ENCODE measurements at places on chromosomes 2 and 18.
A peak's percentile ranks its signal among the peaks of the same experiment; 100 is the strongest.

DNA sequence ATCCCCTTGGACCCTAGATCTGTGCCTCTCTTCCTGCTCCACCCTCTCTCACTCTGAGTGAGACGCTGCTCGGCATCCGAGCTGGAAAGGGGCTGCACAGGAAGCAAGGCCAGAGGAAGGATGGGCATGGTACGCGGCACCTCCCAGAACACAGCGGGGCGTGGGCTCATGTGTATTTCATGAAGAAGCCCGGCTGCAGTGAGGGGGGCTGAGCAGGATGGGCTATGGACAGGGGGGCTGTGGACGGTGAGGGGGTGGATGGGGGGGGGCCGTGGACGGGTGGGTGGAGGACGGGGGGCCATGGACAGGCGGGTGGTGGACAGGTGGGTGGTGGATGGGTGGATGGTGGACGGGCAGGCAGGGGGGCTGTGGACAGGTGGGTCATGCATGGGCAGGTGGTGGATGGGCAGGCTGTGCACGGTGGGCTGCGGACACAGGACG, 28.5 kb downstream of the SLC66A2 start:
- no peak for DNase-seq

DNA sequence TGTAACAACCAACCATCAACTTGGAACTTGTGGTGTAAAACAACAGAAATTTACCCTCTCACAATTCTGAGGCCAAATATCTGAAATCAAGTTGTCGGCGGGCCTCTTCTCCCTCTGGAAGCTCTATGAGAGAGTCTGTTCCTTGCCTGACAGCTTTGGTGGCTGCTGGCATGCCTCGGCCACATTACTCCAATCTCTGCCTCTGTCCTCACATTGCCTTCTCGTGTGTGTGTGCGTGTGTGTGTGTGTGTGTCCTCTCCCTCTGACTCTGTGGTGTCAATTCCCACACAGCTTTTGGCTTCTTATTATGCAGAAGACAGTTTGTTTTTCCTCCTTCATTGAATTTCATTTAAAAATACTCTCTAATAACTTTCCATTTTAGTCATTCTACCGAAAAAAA, 50.4 kb downstream of the ZDBF2 start:
- DNase-seq, result no peak

GRCh38 chr2:212975333-212975732, 176.1 kb downstream of the IKZF2 start:
- no peak for DNase-seq

DNA sequence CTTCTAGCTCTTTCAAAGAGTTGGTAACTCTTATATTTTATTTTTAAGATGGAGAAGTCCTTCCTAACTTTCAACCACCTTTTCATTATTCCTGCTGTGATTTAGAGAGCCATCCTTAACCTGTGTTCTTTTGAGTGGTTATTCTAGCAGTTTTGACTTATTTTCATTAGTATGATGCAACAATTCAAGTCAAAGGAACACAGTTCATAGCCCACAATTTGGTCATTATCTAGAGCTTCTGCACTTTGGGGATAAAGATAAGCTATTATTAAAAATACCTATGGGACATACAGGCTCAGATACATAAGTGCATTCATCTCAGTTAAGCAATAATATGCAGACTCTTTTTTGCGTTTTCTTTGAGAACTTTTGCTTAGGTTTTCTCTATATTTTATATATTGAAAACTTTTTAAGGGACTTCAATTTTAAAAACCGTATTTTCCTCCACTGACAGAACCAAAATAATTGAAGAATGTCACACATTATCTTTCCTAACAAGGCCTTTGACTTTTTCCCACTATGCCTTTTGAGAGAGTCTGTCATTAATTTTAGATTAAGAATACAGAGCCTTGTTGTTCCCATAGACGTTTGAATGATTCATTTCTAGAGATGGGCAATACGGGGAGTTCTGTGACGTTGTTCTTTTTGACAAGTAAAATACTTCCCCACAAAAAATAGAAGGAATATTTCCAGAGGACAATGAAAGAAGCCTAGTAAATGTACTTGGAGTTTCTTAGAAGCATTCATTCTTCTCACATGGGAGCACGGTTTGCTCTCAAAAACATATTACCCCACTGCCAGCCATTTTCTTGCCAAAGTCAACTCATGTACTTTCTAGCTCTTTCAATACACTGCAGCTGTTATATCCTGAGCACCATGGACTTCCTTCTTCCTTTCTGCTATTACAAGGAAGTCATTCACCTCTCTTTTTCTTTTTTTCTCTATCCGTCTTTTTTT, 42.9 kb upstream of the RASGRP3 start:
- DNase-seq, result no peak

DNA sequence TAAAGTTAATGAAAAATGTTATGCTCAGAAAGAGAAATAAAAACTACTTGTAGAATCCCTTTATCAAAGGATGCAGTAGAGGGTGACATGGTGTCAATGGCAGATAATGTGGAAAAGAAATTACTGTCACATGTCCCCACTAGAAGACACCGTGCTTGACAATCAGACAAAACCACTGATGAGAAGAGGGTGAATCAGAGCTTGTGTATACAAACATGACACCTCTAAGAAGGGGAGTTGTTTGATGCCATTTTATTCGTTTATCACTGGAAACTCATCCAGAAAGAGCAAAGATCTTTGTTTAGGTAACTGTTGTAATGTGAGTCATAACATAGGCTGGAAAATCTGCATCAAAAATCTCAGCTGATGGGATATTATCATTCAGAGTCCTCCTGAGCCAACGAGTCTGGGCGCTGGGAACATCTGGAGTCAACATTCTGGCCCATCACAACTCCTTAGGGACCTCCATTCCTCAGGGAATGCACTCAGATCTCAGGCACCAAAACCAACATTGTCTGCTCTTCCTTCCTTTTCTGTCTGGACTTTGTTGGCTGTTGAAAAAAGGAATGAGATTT, 49.5 kb upstream of the RAB12 start:
- DNase-seq, result no peak

DNA sequence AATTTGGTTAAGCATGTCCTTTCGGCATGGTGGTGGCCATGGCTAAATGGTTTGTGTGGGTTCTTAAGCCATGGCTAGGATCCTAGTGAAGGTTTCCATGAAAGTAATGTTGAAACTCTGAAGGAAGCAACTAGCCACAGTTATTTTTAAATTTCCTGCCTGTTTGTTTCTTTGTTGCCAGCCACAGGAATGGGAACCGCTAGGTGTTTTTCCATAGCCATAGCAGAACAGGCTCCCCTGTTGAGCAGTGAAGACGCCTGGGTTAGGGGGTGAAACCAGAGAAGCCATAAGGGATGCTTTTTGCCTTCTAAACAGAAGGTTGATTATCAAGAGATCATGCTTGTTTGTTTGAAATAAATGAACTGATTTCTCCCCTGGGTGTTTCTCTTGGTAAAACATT, 60.1 kb upstream of the CHMP1B start:
- no peak for DNase-seq

GRCh38 chr2:96320728-96321622, 4.1 kb upstream of the ITPRIPL1 start:
- peak; percentile 71 for DNase-seq

DNA sequence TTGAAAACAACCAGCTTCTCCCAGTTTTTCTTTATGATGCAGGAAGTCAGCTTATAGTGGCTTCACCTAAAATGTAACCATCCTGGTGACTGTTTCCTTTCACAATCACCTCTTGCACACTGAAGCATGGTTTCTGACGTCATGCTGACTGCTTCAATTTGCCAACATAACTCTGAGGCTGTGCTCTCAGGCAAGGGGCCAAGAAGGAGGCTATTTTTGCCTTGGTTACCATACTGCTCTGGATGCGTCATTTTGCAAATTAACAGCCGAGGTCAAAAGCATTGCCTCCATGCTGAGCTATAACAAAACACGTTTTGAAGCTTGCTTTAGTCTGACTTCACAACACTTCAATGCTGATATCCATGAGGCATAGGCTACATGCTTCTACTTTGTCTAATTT, 397.8 kb downstream of the METTL4 start:
- no peak for DNase-seq

Measured in H1 (cell line).